ENCODE measurements at places on chromosomes 7 and 10.

DNA sequence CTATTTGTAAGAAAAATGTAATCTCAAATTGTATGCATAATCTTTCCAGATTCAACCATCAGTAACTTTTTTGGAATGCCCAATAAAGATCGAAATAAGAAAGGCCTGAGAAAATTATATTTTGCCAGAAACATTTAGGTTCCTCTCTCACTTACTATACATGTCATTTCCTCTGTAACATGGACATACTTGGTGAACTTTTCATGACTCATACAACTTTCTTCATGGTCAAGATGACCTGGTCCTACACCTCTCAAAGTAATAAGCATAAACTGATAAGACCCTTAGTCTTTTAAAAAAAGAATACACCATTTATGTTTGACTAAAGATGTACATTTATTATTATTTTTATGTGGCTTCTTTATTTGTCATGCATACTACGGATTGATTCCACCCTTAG lies 125.3 kb downstream of the REEP3 start:
- no peak for DNase-seq

DNA sequence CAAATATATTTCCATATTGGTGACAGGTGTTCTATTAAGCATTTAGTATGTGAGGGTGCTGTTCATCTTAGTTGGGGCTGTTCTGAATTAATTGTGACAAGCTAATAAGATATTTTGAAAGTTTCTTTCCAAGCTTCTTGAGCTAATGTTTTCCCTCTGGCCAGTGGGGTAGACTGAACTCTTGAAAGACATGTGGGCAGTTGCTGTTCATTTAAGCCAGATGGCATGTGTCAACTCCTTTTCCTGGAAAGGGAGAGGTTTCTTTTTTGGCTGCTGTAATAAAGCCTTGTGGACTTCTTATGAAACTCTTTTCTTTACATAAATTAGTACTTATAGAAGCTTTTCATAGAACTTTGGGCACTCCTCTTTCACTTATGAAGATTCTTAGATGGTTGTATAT lies 21.7 kb downstream of the RAB18 start:
- no peak for DNase-seq

GRCh38 chr7:143362131-143363015 lies at the start of gene FAM131B:
Gene FAM131B, minus strand, starts transcription at chr7:143362713. Its CDS starts 110 bp downstream, at chr7:143362603.
- no peak for DNase-seq

- DNase-seq: no peak
Observed at GRCh38 chr10:121168545-121169216, 317.5 kb downstream of the WDR11 start.

GRCh38 chr10:86955501-86956194 lies 1.8 kb downstream of the MMRN2 start:
- DNase-seq: no peak

DNA sequence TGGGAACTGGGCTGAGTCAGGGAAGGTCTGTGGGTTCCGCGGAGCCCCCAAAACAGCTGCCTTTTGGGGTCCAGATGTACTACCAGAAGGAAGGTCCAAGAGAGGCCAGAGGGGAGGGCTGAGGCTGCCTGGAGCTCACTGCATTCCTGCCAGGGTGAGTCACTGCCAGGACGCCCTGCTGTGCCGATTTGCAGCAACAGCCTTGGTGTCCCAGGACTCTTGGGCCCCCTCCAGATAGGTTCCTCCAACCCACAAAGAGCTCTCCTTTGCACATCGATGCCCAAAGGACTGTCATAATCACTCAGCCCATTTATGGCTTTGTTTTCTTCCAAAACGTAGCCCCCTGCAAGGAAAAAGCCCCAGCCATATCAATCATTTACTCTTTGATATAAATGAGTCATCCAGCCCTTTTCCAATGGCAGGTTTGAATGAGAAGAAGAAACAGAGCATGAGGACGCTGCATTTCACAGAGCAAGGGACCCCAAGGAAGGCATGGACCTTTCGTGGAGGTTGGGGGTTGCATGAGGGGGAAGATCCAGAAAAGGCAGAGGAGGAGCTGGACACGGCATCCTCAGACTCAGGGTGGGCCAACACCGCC lies 32.2 kb upstream of the COL13A1 start:
- DNase-seq: no peak

GRCh38 chr7:17300012-17300411 lies 1.6 kb downstream of the AHR start:
- no peak for DNase-seq

GRCh38 chr7:108067844-108068243 lies 62.3 kb downstream of the LAMB4 start:
- no peak for DNase-seq

DNA sequence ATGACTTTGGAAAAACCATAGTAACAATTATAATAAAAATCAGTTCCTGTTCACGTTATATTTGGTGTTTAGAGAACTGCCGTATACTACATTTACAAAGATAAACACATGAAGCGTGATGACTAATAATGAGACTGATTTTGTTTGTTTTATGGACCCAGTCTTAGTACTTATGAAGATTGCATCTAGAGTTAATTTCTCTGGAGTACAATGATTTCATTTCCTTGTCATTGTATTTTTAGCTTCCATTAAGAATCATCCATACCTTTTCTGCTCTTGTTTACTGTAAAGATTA lies 2.9 kb downstream of the RBM20 start:
- DNase-seq: no peak

GRCh38 chr10:68697106-68697505 lies 23.9 kb upstream of the CCAR1 start:
- DNase-seq: no peak

DNA sequence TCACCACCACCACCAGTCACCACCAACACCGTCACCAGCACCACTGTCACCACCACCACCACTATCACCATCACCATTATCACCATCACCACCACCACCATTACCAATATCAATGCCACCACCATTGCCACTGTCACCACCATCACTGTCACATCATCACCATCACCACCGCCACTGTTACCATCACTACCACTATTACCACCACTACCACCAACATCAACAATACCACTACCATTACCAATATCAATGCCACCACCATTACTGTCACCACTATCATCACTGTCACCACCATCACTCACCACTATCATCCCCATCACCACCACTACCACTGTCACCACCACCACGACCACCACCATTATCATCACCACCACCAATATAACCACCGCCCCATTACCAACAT lies 14.0 kb upstream of the DENND2A start:
- no peak for DNase-seq

DNA sequence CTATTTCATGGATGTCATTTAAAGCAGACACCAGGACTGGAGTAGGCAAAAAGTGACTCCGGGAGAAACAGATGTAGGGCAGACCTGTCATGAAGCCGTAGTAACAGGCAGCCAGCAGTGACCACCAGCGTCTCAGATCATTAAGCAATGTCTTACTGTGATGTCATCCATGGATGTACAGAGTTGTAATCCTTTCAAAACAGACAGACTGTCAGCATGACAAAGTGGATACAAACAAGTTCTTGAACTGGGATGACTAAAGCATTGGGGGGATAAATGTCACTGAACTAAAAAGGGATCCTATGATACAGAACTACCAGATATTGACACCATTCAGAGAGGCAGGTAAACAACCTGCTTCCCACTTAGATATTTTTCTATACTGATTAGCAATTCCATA lies 675.5 kb downstream of the PARD3 start:
- DNase-seq: no peak

GRCh38 chr7:130141161-130141883 lies 63.9 kb downstream of the TMEM209 start:
- DNase-seq: no peak

GRCh38 chr7:135976312-135977006 lies 700 bp downstream of the MTPN start:
- DNase-seq: no peak

- DNase-seq: no peak
Observed at GRCh38 chr10:48332166-48332870, 25.8 kb downstream of the MAPK8 start.

DNA sequence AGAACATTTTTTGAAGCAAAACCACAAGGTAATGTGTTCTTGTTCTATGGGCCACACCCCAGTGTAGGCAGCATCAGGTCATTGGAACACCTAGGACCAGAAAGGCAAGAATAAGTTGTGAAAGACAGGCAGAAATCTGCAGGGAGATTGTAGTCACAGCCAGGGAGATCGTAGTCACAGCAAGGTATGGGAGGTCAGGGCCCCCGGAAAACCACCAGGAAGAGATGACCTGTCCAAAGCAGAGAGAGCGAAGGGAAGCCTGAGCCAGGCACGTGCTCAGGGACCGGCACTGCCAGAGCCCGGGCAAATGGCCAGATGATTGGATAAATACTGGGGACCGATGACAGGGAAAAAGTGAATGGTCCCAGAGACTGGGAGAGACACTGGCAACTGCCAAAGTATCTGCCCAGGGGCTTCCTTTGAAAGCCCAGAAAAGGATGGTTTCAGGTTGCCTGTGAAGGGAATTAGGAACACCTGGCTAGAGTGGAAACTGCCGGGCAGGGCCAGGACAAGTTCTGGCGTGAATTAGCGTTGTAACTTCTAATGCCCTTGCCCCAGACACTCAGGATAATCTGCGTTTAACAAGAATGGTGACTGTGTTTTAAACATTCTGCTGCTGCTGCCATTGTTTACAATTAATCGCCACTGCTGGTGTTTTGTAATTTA lies 3.9 kb upstream of the NOBOX start:
- DNase-seq: no peak

DNA sequence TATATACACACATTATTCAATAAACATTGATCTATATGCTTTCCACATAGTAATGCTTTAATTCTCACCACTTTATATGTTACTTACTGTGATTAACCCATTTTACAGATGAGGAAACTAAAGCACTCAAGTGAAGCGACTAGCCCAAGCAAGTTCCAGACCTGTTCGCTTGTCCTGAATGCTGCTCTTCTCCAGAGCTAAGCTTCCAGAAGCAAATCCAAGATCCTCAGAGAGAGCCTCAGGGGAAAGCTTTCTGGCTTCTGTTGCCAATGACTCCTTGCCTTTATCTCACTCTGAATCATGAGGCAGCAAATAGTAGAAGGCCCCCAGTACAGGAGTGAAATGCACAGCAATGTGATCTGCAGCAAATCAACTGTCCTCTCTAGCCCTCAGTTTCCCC lies 32.2 kb downstream of the XPNPEP1 start:
- DNase-seq: no peak

GRCh38 chr7:291373-292092 lies 1.6 kb downstream of the FOXL3 start:
- DNase-seq: no peak

GRCh38 chr7:36263095-36263484 lies 110.0 kb downstream of the EEPD1 start:
- no peak for DNase-seq

DNA sequence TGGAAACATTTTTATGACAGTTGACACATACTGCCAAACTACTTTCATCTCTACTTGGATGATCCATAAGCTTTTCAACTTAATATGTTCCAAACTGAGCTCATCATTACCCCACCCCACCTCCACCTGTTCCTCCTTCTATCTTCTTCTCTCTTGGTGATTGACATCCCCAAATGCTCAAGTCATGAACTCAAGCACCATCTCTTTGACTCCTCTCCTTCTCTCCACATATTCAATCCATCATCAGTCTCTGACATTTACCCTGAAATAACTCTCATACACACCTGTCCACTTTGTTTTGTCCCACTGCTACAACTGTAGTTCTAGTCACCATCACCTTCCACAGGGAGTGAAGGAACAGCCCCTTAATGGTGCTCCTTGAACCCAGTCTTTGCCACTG lies 43.3 kb downstream of the SGCE start:
- no peak for DNase-seq

- no peak for DNase-seq
Observed at GRCh38 chr7:7151865-7152264, 30.5 kb upstream of the C1GALT1 start.

GRCh38 chr7:113487925-113488731 lies 369.8 kb upstream of the SMIM30 start:
- DNase-seq: no peak

DNA sequence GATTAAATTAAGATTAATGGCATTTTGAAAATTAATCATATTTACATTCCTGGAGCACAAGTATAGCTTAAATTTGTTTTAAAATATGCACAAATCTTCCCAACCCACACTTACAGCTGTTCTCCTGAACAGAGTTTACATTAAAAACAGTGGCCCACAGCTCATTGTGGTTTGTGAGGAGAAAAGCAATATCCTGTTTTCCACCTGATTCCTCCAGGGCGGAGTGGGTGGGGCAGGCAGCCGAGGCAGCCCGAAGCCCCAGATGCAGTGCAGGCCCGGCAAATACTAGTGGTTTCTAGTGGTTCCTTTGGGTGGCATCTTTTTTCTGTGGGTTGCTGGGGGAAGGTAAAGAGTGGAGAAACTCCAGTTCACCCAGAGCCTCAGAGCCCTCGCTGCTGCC lies 280.8 kb downstream of the ARHGAP12 start:
- DNase-seq: no peak

DNA sequence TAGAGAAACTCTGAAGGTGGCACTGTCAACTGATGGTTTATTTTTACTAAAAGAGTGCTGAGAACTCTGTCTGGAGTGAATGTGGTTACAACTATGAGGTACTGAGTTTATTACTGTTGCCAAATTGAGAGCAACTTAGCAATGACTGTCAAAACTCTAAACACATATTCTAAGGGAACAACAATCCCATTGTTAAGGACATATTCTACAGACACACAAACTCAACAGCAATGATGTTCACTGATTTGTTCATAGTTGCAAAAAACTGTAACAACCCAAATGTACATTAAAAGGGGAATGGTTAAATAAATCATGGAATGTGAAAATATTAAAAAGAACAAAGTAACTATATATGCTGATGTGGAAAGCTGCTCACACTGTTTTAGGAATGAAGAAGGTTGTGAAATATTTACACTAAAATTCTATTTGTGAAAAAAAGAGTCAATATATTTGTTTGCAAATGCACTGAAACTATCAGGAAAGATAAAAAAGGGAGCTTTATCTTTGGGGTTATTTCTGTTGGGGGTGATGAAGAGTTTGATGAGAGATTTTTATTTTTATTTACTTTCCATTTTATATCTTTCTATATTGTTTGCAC lies 12.9 kb downstream of the PON2 start:
- no peak for DNase-seq

GRCh38 chr7:31948029-31948428 lies 122.2 kb downstream of the PDE1C start:
- no peak for DNase-seq

- DNase-seq: no peak
Observed at GRCh38 chr7:37698782-37699181, 15.2 kb downstream of the GPR141 start.
